ENCODE measurements at places on chromosomes 11 and 22.

- peak; percentile 83 for DNase-seq
Observed at GRCh38 chr22:41822317-41823057, 10.4 kb upstream of the SREBF2 start.

GRCh38 chr11:17410606-17411379 lies 22.3 kb upstream of the KCNJ11 start:
- DNase-seq = no peak

GRCh38 chr11:82790723-82791484 lies 57.2 kb upstream of the FAM181B start:
- DNase-seq = no peak

- DNase-seq = no peak
Observed at GRCh38 chr11:18749681-18750319, 23.8 kb upstream of the IGSF22 start.

Measured in NAMALWA (cell line).